ENCODE measurements at places on chromosomes 6 and 20.

GRCh38 chr6:20455251-20455940 lies 53.7 kb downstream of the E2F3 start:
- no peak for DNase-seq

GRCh38 chr6:151689499-151690201 lies 117.8 kb upstream of the ESR1 start:
- DNase-seq = no peak

- DNase-seq = no peak
These were observed 14.1 kb upstream of the ZSCAN12 start for GRCh38 chr6:28413681-28414080.

- no peak for DNase-seq
These were observed 60.8 kb downstream of the PRDM1 start for GRCh38 chr6:106146852-106147351.

DNA sequence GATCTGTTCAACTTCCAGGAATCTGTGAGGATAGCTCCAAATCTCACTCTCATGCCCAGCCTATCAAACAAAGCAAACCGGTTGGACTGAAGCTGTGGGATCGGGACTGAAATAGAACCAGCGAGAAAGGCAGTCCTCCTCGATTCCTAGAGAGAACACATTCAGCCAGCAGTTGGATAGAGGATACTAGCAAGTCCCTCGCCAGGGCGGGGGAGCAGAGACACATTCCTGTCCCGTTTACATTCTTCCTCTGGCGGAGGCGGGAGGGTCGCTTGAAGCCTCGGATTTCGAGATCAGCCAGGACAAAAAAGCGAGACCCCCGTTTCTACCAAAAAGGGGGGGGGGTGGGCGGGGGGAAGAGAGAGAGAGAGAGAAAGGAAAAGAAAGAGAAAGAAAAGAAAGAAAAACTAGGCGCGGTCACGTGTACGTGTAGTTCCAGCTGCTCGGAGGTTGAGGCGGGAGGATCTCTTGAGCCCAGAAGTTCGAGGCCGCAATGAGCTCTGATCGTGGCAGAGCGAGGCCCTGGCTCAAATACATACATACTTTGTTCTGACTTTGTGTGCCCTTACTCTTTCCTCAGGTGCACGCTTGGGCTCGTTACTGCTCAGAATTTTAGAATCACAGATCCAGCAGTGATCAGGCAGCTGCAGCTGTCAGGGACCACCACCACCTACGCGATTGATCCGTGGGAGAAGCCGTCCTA lies 19.5 kb downstream of the ZNF311 start:
- no peak for DNase-seq

GRCh38 chr20:50735813-50736212 lies 4.4 kb downstream of the PARD6B start:
- no peak for DNase-seq

GRCh38 chr6:139766796-139767195 lies 392.3 kb upstream of the CITED2 start:
- no peak for DNase-seq

DNA sequence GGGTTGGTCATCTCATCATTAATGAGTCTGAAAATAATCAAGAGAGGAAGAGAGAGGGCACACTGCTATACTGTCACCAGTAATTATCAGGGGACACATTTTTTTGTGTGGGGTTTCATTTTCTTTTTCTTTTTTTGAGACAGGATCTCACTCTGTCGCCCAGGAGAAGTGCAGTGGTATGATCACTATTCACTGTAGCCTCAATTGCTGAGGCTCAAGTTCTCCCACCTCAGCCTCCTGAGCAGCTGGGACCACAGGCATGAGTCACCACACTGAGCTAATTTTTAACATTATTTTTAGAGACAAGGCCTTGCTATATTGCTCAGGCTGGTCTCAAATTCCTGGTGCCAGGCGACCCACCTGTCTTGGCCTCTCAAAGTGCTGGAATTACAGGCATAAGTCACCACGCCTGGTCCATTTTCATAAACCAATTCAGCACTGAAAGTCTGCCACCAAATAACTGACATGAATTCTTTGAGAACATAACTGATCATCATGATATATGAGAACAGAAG lies 43.3 kb downstream of the EPHA7 start:
- no peak for DNase-seq

GRCh38 chr20:2332711-2333110 lies 36.9 kb downstream of the TGM3 start:
- DNase-seq = no peak

DNA sequence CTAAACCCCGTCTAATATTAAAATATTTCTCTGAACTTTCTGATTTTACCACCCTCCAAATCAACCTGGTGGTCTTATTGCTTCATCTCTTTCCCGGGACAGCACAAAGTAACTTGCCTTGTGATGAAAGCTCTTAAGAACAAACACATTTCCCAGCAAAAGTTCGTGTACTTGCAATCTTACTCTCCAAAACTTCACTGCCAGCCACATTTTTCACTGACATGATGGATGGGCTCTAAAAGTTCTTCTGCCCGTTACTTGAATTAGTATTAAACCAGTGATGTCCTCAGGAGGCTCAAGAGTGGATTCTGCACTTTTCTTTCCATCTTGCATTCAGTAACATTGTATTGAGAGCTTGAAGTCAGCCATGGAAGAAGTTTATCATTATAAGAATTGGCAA lies 731.6 kb upstream of the GJE1 start:
- no peak for DNase-seq

GRCh38 chr6:169234634-169235033 lies 19.0 kb downstream of the THBS2 start:
- no peak for DNase-seq

GRCh38 chr6:14015964-14016363 lies 91.2 kb downstream of the RNF182 start:
- DNase-seq = no peak

DNA sequence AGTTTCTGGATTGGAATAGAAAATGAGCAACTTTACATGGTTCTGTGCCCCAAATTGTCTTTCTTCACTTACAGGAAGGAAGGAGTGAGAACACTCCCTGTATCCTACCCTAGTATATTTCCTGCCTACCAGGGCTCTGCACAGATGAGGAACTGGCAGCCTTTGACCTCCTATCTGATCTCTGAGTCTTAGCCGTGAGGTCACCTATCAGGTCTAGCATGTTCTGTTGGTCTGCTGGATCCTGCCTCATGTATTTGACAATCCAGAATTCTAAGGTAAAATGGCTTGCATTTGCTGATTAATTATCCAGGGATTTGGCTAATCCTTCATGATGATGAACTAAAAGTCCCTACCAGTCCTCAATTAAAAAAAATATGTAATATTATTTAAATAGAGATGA lies 35.0 kb upstream of the TRAM2 start:
- no peak for DNase-seq

DNA sequence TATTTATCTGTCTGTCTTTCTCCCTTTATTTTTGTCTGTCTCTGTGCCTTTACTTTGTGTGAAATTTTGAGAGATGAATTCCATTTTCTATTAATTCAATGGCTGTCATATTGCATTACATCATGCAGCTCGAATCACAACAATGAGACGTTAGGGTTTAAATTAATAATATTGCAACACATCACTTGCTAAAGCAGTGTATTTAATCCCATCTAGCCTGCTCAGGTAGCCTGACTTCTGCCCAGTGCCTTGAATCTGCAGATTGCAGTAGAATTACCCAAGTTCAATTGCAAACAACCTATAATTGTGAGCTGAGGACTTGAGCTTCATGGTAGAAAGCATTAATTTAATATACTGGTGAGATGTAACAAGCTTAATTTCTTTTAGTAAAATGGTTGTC lies 235.7 kb upstream of the TSHZ2 start:
- DNase-seq = no peak

- no peak for DNase-seq
These were observed 875.9 kb downstream of the HACE1 start for GRCh38 chr6:103983860-103984259.

GRCh38 chr6:15410752-15411151 lies 164.9 kb downstream of the JARID2 start:
- no peak for DNase-seq

GRCh38 chr6:93848031-93848742 lies 428.8 kb upstream of the EPHA7 start:
- DNase-seq = no peak

GRCh38 chr6:85405175-85405852 lies 44.6 kb upstream of the NT5E start:
- DNase-seq = peak; percentile 61

GRCh38 chr6:134021396-134022122 lies 30.9 kb downstream of the SLC2A12 start:
- DNase-seq = peak; percentile 30

- DNase-seq = no peak
These were observed 69.5 kb downstream of the SRC start for GRCh38 chr20:37415118-37416085.

DNA sequence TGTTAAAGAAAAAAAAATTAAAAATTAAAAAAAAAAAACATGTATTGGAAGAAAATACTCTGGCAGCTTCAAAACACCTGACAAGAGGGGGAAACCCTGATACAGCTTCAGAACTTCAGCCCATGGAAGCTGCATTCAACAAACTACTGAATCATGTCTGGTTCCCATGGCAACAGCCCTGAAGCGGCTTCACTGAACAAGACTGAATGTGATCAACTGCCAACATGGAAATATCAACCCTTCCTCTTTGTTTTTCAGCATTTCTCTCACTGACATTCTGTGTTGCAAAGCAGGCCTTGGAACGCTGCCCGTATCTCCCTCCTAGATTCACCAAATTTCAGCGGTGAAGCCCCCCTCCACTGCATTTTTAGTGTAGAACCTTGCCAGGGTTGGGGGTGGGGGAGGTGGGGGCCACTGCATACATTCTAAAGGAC lies 91.3 kb upstream of the SHLD1 start:
- DNase-seq = peak; percentile 45

GRCh38 chr6:156808287-156808686 lies 31.1 kb downstream of the ARID1B start:
- DNase-seq = no peak

DNA sequence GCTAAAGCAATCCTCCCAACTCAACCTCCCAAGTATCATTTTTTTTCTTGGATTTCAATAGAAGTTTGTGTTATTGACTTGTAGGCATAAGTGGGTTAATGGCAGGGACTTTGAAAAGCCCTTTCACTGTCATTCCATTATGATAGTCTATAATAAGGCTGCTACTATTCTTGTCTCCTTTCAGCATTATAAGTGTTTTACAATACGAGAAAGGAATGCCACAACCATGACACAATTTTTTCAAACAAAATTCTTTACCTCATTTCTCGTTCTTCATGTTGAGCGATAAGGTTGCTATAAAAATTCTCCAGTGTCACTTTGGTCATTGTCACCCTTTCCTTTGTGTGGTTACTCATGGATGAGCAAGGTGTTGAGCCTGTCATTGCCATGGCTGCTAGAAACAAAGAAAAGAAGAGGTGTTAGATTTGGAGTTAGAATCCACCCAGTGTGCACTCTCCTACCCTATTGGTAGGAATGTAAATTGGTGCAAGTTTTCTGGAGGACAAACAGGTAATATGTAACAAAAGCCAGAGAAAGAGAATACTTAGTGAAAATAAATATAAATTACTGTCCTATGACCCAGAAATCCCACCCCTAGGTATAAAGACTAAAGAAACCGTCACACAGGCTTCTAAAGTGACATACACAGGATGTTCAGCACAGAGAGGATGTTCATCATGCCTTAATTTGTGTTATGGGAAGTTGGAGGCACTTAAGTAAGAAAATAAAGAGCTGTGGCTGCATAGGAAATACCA lies 7.3 kb downstream of the STK38 start:
- DNase-seq = no peak

DNA sequence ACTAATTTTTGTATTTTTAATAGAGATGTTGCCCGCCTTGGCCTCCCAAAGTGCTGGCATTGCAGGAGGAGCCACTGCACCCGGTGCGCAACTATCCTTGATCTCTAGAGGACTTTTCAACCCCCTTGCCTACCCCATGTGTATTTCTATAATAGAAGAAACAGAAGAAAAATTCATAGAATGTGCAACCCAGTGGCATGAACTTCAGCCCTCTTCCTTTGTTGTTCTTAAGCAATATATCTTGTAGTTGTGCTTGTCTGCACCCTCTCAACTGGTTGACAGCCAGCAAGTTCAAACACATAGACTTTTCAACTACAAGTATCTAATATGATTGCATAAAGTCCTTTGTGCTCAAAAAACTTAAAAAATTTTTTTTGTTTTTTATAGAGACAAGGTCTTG lies 72.3 kb upstream of the NCOA3 start:
- no peak for DNase-seq

- DNase-seq = peak; percentile 93
These were observed 159.8 kb upstream of the GGTLC1 start for GRCh38 chr20:24148372-24148771.

- DNase-seq = no peak
These were observed 256.8 kb downstream of the PHACTR1 start for GRCh38 chr6:12973386-12973785.

- no peak for DNase-seq
These were observed 117.1 kb downstream of the TBXT start for GRCh38 chr6:166050559-166050958.

GRCh38 chr20:8796088-8796660 lies 272.7 kb upstream of the PLCB4 start:
- no peak for DNase-seq

DNA sequence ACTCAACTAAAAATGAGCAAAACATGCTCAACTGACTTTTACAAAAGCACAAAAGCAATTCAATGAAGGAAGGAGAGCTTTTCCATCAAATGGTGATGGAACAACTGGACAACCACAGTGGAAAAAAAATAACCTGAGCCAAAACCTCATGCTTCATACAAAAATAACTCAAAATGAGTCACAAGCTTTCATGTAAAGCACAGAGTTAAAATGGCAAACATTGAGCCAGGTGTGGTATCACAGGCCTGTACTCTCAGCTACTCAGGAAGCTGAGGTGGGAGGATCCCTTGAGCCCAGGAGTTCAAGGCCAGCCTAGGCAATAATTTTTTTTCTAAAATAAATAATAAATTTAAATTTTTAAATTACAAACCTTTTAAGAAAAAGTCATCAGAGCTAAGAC lies 18.4 kb upstream of the HLA-G start:
- DNase-seq = no peak

DNA sequence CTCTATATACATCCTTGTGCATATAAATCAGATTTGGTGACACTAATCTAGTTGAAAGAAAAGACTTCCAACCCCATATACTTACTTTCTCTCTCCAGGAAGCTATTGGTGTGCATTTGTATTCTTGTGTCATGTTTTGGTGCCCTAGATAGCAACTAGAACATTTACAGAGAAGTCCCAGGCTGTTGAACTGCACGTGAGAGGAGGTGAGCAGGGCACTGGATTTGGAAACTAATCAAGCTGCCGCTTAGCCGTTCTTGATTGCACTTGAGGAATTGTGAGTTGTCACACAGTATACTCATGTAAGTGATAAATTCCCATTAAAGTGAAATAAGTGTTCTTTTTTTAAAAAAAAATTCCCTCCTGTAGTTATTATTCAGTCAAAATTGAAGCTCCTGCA lies 7.6 kb downstream of the WRNIP1 start:
- no peak for DNase-seq

DNA sequence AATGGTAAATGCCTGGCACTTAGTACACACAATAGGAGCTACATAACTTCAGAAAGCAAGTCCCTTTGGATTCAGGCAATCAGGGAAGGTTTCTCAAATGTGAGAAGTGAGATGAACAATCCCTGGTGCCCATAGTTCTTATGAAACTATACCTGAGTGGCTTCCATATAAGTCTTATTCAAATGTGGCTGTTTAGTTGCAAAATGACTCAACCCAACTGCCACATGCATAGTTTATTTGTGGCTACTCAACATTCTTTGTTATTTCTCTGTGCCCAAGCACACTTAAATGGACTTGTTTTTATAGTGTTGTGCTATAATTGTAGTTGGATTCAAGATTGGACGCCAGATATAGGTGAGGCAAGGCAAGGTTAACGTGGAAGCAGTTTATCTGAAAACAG lies 93.7 kb upstream of the ATXN1 start:
- no peak for DNase-seq

GRCh38 chr6:43673444-43674084 lies 14.0 kb downstream of the MRPS18A start:
- DNase-seq = no peak
